NCI-H748 treated with DMSO at 0.1 percent for 48 hours (cell line): ENCODE measurements at places on chromosomes 13 and 19.

- no peak for DNase-seq
Observed at GRCh38 chr13:110554227-110554836, 7.2 kb downstream of the RAB20 start.

DNA sequence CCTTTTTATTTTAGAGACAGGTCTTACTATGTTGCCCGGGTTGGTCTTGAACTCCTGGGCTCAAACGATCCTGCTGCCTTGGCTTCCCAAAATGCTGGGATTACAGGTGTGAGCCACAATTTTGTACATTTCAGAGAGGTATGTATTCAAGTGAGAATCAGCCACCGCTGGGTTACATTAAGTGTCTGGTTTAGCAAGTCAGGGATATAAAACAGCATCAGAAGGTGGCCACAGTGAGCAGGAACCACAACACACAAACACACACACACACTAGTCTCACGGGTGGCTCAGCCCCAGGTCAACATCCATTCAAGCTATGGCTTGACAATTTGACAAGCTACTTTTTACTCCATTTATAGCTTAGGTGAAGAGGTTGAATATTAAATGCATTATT lies 20.2 kb downstream of the KLK5 start:
- no peak for DNase-seq

- DNase-seq: no peak
Observed at GRCh38 chr13:44110091-44110621, 230.5 kb downstream of the LACC1 start.

DNA sequence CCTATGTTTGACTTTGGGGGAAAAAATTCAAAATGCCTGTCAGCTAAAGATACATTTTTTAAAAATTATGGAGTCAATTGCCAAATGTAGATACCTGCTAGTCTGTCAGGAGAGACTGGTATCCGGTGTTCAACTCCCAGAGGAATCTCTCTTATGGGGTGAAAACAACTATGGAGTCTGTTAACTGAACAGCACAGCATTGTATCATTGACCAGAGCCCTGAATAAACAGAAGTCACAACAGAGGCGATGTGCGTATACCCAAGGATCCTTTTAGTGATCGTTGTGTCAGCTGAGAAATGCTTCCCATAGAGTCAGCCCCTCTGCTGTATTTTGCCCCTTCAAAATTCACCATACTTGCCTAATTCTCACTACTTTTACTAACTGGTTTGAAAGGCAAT lies 257.3 kb downstream of the GPC5 start:
- DNase-seq: no peak

- peak; percentile 7 for DNase-seq
Observed at GRCh38 chr13:81927347-81927746, 1586.4 kb upstream of the SPRY2 start.

DNA sequence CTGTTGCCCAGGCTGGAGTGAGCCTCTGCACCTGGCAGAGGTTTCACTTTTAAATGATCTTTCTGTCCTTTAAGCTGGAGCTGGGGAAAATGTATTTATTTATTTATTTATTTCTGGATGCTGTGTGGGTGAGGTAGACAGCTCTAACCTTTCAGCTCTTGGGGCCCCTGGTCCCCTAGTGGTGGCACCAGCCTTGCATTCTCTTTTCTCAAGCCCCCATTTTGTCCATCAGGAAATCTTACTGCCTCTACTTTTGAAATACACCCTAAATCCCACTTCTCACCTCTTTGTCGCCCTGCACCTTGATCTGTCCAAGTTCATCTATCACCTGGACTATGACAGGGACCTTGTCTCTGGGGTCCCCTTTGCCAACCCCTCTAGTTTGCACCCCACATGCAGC lies 2.1 kb upstream of the B9D2 start:
- DNase-seq: no peak

DNA sequence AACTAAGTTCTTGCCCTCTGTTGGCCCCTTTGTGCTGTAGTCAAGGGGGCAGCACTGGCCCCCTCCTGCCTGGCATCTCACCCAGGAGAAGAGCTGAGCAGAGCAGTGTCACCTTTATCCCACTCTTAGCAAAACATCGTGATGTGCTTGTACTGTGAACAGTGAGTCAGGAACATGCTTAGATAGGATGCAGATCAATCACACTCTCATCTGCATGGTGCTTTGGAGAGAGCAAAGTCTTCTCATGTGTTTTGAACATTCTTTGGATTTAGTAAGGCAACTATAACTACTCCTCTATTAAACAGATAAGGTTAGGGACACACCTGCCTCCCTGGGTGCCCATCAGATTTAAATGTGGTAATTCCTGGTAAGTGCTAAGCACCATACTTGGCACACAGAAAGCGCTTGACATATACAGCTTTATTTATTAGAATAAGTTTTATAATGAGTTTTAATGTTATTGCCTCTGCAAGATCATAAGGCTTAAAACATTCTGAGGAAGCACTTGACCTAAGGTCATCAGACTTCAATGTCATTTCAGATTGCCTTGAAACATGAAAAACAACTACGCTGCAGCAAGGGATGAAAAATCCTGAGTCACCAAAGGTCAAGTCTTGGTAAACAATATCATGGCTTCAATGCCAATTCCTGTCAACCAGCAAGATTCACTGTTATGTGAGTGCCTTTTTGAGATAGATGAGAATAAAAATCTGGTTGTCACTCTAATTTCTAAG lies 82.4 kb upstream of the IRS2 start:
- no peak for DNase-seq

DNA sequence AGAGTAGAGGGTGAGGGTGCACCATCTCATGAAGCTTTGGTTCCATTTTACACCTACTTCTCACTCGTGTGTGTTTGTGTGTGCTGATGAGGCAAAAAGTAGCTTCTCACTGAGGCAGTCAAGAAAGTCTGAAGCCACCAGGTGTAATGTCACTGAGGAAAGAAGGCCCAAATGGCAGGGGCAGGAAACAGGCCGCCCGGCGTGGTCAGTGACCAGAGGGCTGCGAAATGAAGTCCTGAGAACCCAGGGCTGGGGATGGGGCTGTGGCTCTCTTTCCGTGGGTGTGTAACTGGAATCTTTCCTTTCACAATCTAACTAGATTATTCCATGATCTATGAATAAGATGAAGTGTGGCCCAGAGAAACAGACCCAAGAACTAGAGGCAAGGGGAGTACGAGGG lies 25.5 kb upstream of the TFDP1 start:
- no peak for DNase-seq

- no peak for DNase-seq
Observed at GRCh38 chr19:41297628-41298347, 12.2 kb upstream of the CCDC97 start.

DNA sequence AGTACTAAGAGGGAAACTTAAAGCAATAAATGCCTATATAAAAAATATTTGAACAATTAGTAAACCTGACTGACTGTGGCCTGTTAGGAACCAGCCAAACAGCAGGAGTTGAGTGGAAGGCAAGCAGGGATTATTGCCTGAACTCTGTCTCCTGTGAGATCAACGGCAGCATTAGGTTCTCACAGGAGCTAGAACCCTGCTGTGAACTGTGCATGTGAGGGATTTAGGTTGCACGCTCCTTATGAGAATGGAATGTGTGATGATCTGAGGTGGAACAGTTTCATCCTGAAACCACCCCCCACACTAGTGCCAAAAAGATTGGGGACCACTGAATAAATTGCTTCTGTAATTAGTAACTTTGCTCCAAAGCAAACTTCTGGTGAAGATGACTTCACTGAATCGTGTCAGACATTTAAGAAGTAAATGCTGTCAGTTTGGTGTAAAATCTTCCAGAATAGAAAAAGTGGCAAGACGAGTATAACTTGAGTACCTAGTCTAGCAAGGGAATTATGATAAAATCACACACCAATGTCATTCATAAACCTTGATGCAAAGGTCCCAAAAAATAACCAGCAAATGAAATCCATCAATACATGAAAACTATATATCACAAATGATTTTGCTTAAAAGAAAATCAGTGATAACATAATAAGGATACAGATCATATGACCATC lies 53.8 kb downstream of the SLC6A16 start:
- no peak for DNase-seq

DNA sequence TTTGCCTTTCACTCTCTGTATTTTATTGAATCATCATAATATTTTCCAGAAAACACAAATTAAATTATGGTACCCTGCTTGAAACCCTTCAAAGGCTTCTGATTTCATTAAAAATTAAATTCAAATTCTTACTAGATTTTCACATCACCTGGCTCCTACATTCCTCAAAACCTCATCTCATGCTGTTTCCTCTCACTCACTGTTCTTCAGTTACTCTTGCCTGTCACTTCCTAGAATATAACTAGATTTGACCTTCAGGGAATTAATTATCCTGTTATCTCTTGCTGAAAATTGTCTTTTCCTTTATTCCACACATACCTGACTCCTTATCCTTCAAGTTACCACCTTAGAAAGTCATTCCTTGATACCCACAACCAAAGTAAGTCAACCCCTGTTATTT lies 2294.7 kb downstream of the PCDH9 start:
- no peak for DNase-seq

DNA sequence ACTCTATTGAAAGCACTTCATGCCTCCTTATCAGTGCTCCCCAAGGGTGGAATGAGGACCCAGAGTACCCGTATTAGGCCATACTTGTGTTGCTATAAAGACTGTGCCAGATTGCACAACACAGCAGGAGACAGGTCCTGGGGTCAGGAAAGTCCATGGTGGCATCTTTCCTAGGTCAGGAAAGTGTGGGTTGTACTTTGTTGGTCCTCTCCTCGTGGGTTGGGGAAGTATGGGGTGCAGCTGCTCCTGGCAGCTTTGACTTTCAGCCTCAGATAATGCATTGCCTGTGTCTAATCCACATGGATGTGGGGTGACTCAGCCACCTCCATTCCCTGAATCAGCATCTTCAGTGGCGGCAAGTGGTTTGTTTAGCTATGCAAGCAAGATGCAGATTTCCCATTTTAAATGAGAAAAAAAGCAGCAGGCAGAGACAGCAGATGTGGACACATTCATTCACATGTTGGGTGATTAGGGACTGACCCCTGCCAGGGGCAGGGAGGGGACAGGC lies 8.4 kb upstream of the CYP2B6 start:
- DNase-seq: no peak

- DNase-seq: no peak
Observed at GRCh38 chr13:73715114-73715910, 418.9 kb downstream of the KLF12 start.

DNA sequence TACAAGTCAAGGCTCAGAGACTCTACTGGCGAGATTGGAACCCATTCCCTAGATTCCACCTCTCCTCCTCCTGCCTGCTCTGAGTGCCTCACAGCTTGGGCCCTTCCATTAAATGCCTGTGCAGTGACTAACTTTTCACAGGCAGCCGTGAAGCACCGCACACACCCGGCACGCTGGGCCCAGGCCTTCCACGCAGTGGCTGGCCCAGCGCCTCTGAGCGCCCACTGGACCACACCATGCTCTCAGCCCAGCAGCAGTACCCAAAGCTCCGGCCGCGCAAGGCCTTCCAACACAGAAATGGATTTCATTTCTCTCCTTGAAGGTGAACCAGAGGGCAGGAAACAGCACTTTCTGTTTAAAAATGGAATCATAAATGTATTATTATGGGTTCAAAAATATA lies 26.0 kb downstream of the RAB20 start:
- no peak for DNase-seq

GRCh38 chr13:30078059-30078458 lies 227.6 kb upstream of the UBL3 start:
- no peak for DNase-seq

DNA sequence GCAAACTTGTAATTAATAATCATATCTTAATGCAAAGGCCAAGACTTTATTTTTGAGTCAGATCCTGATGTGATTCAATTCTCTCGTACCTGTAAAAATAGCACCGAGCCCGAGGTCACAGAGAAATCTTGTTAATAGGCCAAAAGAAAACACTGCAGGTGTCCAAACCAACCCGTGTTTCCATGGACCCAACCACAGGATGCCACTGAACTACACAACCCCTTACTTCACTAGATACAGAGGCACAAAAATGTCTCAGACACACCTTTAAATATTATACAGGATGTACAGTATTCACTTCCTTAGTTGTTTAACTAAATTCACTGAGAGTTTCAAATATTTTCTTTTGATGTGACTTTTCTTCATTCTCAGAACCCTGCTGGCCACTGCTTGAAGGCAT lies 530.9 kb downstream of the MYO16 start:
- DNase-seq: no peak

GRCh38 chr19:27780367-27781075 lies 1432.4 kb downstream of the UQCRFS1 start:
- DNase-seq: no peak

- DNase-seq: no peak
Observed at GRCh38 chr19:5054551-5055456, 85.9 kb downstream of the KDM4B start.

GRCh38 chr13:111646456-111646855 lies 326.0 kb downstream of the TEX29 start:
- no peak for DNase-seq

DNA sequence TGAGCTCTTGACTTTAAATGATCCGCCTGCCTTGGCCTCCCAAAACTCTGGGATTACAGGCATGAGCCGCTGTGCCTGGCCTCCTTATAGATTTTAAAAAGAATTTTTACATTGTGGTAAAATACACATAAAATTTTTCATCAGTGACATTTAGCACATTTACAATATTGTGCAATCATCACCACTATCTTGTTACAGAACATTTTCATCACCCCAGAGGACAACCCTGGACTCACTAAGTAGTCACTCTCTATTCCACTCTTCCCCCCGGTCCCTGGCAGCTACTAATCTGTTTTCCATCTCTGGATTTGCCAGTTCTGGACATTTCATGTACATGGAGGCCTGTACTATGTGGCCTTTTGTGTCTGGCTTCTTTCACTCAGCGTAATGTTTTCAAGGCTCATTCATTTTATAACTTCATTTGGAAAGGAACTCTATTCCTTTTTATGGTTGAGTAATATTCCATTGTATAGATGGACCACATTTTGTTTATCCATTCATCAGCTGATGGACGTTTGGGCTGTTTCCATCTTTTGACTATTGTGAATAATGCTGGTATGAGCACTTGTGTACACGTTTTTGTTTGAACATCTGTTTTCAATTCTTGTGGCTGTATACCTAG lies 19.9 kb downstream of the MEGF8 start:
- no peak for DNase-seq

- DNase-seq: no peak
Observed at GRCh38 chr19:31125071-31125470, 224.2 kb downstream of the TSHZ3 start.

- DNase-seq: no peak
Observed at GRCh38 chr13:89687066-89687465, 1660.4 kb upstream of the MIR17HG start.

DNA sequence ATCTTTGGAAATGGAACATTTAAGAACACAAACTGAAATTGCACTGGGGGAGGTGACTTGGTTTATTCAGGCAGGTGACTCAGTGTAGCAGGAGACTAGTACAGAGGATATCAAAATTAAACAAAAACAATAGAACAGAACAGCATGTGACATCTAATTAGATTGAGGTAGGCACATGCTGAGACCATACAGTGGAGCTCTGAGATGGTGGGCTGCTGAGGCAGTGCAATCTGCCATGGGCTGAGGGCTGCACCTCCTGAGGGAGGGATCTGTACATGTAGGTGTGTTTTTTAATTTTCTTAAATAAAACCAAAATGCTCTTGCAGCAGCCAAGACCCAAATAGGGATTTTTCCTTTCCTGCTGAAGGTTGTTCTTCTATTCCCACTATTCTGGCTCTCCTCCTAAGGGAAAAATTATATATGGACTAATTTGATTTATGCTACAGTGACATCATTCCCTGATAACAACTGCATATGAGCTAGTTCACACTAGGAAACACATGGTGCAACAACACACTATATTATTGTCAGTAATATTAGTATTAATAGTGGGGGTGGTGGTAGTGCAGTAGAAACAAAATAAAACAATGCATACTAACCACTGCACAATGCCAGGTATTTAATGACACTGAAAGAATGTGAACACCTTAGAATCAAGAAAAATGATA lies 48.0 kb downstream of the LNX2 start:
- DNase-seq: peak; percentile 84
